ENCODE measurements at places on chromosomes 3 and 15. TPM values are rescaled to one million over a fixed set of nuclear protein-coding genes. Genes with fewer than 3 reads are reported as not detected.

The C3orf85 gene
- not detected for total RNA-seq

The ADIPOQ gene
- total RNA-seq = not detected

The C3orf49 gene
- total RNA-seq = not detected

The CELF6 gene
- total RNA-seq = 0.17 TPM

The DNAH12 gene
- total RNA-seq = under 0.01 TPM

The RASL12 gene
- 50.5 TPM for total RNA-seq

The TMEM45A gene
- total RNA-seq = 26.4 TPM

The SPATA12 gene
- total RNA-seq = not detected

The RBM5 gene
- total RNA-seq = 156 TPM

The TRH gene
- total RNA-seq = not detected

DNA sequence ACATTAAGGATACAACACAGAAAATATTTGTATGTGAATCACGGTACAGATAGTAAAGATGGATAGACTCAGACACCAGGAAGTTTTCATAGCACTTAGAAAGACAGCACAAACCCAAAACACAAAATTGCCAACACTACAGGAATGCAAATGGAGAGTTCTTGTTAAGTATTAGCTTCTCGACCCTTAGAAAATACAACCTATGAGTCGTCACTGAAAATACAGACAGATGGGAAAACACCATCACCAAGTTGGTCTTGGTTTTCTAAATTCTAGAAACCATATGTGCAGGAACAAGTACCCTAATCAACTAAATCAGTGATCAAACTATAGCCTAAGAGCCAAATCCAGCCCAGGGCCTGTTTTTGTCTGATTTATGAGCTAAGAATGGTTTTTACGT, 50.7 kb downstream of the PEAK1 start:
- peak; percentile 21 for DNase-seq

DNA sequence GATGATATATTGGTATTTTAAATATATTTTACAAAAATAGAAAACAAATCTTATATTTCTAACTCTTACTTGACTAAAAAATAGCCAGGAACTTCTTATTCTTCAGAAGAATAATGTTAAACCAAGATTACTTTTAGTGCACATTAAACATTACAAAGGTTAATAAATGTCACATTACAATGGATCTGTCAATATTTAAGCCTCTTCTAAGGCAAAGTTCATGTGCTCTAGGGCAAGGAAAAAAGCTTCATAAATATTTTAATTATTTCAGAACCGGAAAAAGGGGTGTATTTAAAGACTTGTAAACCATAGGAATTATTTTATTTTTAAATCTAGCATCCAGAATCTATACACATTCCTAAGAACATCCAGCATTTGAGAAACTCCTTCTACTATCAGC, 166.9 kb upstream of the ROBO2 start:
- no peak for DNase-seq

- DNase-seq = no peak
Measured at GRCh38 chr15:88897142-88897455, 1.8 kb upstream of the HAPLN3 start.

DNA sequence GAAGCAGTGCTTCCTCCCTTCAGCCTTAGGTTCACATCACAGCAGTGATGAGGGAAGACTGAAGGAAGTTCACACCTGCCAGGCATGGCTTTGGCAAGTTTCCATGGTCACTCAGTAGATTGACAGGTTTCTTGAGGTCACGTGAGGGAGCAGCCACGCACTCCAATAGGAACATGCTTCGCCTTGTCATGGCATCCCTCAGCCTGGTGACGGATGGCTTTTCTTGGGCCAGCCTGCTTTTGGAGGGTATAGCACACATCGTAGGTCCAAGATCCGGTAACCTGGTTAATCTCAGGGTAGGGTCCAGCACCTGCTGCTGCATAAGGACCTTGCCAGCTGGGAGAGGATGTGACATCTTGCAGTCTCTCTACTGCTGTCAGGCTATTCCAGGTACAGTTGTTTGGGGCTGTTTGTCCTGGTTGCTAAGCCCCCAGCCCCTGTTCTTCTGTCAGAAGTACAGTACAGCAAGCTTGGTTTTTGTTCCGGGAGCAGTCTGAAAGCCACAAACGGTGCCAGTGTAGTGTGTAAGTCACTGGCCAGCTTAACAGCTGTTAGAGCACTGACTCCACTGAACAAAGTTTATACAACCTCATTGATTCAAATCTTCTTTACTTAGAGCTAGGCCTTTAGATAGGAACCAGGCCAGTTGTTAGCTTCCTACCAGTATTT, 42.3 kb downstream of the PSMD6 start:
- no peak for DNase-seq

DNA sequence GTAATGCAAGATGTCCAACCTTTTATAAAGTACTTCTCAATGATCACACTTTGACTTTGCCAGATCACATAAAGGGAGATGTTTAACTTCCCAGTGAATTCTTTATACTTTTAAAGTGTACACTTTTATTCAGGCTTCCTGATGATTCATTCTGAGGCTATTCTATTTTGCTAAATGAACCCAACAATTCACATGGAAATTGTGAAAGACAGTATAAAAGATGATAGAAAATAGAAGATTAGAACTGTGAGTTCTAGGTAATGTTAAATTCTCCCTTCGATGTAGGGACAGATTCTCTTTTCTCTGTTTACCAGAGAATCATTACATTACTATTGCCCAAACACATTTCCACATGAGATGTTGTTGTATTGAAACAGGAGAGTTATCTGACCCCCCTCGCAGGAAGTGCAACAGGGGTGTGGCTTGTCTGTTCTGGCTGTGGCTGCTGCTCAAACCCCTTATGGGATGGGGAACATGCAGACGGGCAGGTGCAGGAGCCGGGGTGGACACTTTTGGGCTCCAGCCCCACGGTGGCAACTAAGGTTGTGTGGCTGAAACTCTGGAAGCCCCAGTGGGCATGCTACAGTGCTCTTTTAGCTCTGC, 131.3 kb upstream of the LRTM1 start:
- DNase-seq = peak; percentile 56

- no peak for DNase-seq
Measured at GRCh38 chr3:99627062-99627826, 11.2 kb upstream of the COL8A1 start.

DNA sequence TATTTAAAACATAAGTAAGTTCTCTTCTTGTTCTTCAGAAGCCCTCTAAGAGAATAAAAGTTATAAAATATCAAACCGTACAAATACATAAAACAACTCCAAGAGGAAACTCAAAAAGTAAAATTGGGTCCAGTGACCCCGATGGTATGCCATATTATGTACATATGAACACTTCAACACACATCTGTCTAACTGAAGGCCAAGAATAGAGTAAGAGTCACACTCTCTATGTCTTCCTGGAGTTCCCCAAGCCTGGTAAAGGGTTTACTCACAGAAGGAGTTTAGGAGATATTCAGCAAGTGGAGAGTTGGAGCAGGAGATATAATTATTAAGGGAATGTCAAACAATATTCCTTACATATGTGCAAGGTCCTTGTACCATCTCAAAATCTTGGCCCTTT, 101.3 kb upstream of the EIF1B start:
- DNase-seq = no peak

GRCh38 chr3:147422601-147423536, 13.7 kb downstream of the ZIC1 start:
- no peak for DNase-seq

GRCh38 chr3:89867286-89867685, 759.9 kb downstream of the EPHA3 start:
- DNase-seq = no peak

All from fibroblast of lung (primary cell).